ENCODE measurements at places on chromosomes 1 and 21.

DNA sequence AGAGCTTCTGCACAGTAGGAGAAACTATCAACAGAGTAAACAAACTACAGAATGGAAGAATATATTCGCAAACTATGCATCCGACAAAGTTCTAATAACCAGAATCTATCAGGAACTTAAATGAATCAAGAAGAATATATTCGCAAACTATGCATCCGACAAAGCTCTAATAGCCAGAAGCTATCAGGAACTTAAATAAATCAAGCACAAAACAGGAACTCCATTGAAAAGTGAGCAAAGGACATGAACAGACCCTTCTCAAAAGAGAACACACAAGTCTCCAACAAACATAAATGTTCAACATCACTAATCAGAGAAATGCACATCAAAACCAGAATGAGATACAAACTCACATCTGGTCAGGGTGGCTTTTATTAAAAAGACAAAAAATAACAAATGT is 126.9 kb downstream of the VAV3 start:
- no peak for DNase-seq

DNA sequence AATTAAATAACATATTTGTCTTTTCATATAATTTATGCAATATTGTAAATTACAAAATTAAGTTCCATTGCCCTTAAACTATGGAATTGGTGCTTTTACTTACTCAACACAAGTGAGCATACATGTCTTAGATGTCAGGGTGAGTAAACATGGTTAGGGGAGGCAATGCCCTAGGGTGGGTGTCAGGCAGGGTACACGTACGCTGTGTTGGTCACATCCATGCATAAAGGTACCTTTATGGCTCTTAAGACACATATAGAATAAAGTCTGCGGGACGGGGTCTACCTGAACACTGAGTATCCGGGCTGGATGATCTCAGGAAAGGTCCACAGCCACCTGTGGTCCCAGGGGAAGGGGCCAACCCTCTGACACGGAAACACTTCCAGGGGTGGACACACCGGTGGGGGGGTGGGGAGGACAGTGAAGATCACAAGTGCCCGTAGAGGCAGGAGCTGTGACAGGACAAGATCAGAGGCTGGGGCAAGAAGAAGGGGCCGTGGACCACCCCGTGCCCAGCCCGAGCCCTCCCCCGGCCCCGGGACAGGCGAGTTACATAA is 720 bp downstream of the LIN9 start:
- peak; percentile 4 for DNase-seq

DNA sequence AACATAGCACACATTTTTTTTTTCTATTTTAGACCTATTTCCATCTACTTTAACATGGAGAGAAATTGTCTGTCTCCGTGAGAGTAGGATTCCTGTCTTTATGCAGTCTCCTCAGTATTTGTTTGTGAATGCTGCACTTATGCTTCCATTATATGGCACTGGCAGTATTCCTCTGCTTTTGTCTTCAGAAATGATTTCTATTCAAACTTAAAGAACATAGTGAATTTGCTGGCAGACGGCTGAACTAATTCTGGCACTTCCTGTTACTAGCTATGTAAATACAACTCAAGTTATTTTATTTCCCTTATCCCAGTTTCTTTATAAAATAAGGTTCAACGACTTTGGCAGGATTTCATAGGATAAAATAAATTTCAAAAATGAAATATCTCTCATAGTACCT is 45.3 kb downstream of the KCTD3 start:
- no peak for DNase-seq

DNA sequence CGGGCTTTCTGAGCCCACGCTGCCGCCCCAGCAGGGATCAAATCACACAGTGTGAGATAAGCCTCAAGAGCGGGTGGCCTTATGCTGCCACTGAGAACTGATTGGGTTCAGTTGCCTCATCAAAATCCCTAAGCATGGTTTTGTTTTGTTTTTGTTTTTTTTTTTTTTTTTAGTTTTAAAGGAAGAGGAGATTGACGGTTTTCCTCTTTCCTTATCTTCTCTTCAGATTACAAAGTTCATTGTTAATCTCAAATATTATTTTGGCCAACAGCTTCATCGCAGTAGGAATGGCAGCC is 651 bp downstream of the COA6 start:
- DNase-seq, result no peak

GRCh38 chr1:41160498-41161110 is 81.5 kb downstream of the SCMH1 start:
- no peak for DNase-seq

GRCh38 chr21:33268393-33268736 is 2.2 kb downstream of the IL10RB start:
- DNase-seq, result no peak

DNA sequence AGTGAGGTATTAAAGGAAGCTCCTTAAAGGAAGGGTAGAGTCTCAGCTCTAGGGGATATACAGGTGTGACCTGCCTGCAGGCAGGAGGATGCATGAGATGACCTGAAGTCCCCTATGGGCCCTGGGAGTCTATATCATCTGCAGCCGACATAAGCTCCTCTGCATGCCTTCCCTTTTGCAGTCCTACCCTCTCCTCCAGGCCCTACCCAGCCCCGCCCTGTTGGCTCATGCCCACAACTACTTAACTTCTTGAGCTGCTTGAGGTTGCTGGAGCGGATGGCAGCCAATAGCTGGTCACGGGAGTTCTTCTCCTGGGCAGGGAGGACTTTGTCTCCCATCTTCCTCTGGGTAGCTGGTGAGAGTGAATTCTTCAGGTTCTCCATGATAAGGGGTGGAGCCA is 10.3 kb downstream of the SHISA4 start:
- no peak for DNase-seq

- no peak for DNase-seq
Measured at GRCh38 chr1:71780681-71781080, 501.7 kb downstream of the NEGR1 start.

GRCh38 chr1:248825573-248825908 is 174 bp downstream of the SH3BP5L start:
- no peak for DNase-seq

DNA sequence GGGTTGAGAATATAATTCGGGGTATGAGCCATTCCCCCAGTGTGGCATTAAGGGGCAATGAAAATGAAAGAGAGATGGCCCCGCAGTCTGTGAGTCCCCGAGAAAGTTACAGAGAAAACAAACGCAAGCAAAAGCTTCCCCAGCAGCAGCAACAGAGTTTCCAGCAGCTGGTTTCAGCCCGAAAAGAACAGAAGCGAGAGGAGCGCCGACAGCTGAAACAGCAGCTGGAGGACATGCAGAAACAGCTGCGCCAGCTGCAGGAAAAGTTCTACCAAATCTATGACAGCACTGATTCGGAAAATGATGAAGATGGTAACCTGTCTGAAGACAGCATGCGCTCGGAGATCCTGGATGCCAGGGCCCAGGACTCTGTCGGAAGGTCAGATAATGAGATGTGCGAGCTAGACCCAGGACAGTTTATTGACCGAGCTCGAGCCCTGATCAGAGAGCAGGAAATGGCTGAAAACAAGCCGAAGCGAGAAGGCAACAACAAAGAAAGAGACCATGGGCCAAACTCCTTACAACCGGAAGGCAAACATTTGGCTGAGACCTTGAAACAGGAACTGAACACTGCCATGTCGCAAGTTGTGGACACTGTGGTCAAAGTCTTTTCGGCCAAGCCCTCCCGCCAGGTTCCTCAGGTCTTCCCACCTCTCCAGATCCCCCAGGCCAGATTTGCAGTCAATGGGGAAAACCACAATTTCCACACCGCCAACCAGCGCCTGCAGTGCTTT is 9.4 kb downstream of the PROX1 start:
- no peak for DNase-seq

DNA sequence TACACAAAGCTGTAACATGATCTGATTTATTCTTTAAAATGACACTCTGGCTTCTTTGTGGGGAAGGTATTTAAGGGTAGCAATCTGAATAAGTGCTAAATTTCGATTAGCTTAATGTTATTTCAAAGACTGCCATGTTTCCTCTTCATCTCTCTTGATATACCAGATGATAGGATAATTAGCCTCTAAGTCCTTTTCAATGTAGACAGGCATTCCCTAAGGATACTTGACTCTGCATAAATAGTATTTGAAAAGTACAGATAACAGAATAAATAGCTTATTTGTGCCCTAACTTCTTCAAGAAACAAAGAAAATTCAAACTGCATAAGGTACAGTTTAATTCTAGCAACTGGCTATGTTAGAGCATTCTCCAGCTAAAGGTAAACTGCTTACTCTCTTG is 46.2 kb downstream of the ARHGAP29 start:
- DNase-seq, result no peak

DNA sequence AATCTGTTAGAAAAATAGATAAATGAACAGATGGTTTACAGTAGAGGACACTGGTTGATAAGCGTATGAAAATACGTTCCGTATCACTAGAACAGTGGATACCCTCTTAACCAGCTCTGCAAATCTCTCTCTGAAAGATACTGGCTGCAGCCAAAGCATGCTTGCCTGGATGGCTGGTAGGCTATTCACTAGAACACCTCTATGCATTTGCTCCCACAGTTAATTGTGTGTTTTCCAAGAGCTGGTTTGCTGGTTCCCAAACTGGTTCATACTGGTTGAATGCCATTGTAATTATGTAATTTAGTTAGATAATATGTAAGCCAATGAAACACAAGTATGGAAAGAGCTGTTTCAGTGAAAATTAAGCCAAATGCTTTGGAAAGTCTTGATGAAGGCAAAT is 126.6 kb downstream of the C1orf21 start:
- no peak for DNase-seq

DNA sequence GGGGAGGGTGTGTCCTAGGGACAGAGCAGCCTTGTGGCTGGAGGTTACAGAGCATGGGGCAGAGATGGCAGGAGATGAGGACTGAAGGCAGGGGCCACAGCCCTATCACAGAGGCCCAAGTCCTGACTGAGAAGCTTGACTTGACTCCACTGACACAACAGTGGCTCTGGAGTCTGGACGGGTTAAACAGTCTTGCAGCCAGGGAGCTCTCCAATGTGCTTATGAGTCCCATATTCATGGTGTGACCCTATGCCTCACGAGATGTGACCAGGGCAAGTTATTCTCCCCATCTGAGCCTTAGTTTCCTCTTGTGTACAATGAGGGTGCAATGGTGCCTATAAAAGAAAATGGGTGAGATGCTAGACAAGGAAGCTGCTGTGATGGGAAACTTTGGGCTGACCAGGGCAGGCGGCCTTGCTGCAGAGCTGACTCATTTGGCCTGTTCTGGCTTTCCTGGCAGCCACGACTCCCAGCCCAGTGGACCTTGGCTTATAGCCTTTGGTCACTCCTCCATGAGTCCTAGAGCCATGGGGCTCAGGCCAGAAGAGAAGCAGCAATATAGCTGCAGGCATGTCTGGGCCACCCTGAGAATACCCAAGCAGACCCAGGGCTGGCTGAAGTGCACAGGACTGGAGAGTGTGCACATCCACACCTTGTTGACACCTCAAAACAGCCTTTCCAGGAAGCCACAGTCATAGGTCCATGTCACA is 2.8 kb upstream of the TTC22 start:
- no peak for DNase-seq

DNA sequence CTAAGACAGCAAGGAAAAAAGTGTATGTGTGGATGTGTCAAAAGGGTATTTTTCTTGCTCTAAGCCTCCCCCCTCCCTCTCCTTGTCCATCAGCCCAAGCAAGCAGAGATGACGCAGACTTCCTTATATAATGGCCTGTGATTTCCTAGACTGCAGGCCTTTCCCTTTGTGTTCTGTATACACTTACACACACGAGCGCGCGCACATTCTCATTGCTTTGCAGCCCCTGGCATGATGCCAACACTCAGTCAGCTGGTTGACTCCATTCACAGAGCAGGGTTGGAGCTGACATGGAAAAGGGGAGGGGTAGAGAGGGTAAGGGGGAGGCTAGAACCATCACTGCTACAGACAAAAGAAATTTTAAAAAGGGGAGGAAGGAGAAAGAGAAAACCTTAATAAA is 41.8 kb downstream of the GATAD2B start:
- DNase-seq, result no peak

GRCh38 chr1:157517016-157517415 is 35.3 kb downstream of the FCRL5 start:
- DNase-seq, result no peak

- DNase-seq, result no peak
Measured at GRCh38 chr1:41902159-41902577, 16.6 kb downstream of the HIVEP3 start.

DNA sequence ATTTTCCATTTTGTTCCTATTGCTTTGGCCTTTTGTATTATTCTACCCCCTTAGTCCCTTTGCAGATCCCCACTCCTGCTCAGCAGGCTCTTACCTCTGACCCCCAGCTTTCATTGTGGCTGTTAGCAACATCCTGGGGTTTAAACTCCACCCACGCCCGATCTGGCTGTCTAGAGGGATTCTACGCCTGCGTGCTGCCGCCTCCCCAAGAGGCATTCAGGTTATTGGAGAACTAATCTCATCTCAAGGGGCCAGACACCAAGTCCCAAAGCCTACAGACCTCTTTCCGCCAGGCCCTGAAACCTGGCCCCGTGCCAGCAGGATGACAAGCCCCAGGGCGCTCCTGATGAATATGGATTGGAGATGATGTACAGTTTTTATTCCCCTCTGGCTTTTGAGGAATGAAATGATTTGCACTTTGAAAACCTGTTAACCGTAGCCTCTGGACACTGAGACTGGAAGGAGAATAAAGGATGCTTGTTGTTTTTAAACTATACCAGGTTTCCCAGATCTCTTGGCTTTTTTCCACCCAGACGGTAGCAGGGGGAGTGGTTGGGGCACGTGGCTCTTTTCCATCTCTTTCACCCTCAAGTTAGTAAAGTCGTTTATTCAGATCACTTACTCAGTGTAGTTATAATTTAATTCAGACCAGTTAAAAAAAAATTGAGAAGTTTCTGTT is 14.5 kb upstream of the IKBKE start:
- no peak for DNase-seq

Data from activated T-helper 9 cell treated with anti-CD3 and anti-CD28 coated beads, Interleukin-2, amount 50 U/mL, for 16 hours (primary cell).